Activated naive CD8-positive, alpha-beta T cell treated with anti-CD3 and anti-CD28 coated beads, Interleukin-2, amount 50 U/mL, for 16 hours (primary cell): ENCODE measurements at places on chromosomes 16 and 17.

- DNase-seq: no peak
Observed at GRCh38 chr17:28276011-28276410, 43.0 kb upstream of the TMEM97 start.

GRCh38 chr16:89123831-89124100 lies 30.1 kb downstream of the ACSF3 start:
- DNase-seq: no peak

- no peak for DNase-seq
Observed at GRCh38 chr16:48950184-48950583, 331.5 kb downstream of the CBLN1 start.

DNA sequence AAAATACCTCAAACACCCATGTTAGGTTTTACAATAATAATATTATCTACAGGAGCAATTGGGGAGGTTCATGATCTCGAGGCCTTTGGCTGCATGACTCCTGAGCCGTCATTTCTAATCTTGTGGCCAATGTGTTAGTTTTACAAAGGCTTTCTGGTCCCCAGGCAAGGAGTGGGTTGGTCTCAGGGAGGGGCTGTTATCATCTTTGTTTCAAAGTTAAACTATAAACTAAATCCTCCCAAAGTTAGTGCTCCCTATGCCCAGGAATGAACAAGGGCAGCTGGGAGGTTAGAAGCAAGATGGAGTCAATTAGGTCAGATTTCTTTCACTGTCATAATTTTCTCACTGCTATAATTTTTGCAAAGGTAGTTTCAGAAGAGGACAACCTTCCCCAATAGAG lies 9.1 kb upstream of the CCL5 start:
- DNase-seq: no peak

- DNase-seq: no peak
Observed at GRCh38 chr16:7871979-7872378, 539.3 kb downstream of the RBFOX1 start.

DNA sequence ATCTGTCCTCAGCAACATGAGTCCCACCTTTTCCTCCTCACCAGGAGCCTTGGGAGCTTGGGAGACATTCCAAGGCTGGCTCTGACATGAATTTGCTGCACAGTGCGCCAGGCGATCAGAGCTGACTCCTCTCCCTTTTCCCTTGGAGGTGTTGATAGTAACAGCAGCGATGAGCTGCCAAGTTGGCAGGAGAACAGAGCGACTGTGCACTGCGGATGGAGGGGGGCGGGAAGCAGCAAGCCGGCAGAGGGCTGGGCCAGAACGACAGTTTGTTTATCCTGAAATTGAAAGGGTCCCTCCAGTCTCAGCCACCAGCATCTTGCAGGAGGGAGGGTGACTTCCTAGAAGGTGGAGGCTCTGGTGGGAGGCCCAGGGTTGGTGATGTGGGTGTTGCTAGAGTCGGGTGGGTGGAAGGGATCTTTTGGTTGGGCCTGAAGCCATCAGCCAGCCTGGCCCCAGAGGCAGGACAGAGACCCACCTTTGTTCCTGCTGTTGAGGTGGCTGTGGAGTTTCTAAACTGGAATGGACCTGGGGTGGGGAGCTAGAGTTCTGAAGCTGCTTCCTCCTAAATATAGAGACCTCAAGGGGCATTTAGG lies 22.5 kb upstream of the DYNLL2 start:
- DNase-seq: no peak

- no peak for DNase-seq
Observed at GRCh38 chr16:82819286-82819685, 192.5 kb downstream of the CDH13 start.

- DNase-seq: no peak
Observed at GRCh38 chr17:4014148-4014927, 50.1 kb upstream of the ATP2A3 start.

- no peak for DNase-seq
Observed at GRCh38 chr17:8126491-8127066, 2.7 kb upstream of the HES7 start.

GRCh38 chr17:20066253-20066652 lies 57.1 kb downstream of the SPECC1 start:
- DNase-seq: no peak

GRCh38 chr17:48441231-48441711 lies 11.3 kb upstream of the SKAP1 start:
- DNase-seq: no peak

GRCh38 chr17:17672453-17673368 lies 8.5 kb upstream of the RAI1 start:
- DNase-seq: no peak

- DNase-seq: no peak
Observed at GRCh38 chr16:59899940-59900339, 1165.8 kb upstream of the GOT2 start.

- DNase-seq: no peak
Observed at GRCh38 chr16:77468831-77469230, 34.0 kb upstream of the ADAMTS18 start.

DNA sequence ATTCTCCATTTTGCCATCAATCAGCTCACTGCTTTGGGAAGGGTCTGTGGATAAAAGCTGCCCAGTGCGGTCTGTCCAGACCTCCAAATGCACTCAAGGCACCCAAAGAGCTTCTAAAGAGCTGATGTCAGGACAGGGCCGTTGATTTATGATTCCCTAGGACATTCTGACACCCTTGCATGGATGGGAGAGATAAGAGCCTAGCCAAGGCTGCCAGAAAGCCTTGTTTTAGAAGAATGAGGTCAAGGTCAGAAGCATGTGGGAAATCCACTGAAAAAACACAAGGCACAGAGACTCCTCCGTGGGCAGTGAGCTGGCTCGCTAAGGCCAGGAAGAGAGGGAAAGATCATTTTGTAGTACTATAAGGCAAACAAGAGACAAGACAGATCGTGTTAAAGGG lies 214.0 kb downstream of the CDH11 start:
- no peak for DNase-seq

DNA sequence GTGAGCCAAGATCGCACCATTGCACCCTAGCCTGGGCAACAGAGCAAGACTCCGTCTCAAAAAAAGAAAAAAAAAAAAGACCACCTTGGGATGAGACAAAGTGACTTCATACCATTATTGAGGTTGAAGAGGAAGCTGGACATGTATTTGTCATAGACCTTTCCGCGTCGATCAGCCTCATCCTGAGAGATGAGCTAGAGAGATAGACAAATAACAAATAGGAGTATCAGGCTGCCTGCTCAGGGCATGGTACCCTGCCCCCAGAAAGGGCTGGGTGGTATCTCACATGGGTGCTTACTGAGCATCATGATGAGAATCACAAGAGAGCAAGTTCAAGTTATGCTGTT lies 22.1 kb downstream of the CNTNAP1 start:
- DNase-seq: no peak
